ENCODE measurements at places on chromosomes 11 and 22. TPM values are rescaled to one million over a fixed set of nuclear protein-coding genes. Genes with fewer than 3 reads are reported as not detected.

Gene APBB1
- 38.7 TPM for total RNA-seq

Gene SUN2
- total RNA-seq: 320 TPM

Gene MTMR2
- total RNA-seq: 32.0 TPM

Gene IL17REL
- not detected for total RNA-seq

- peaks cover 36% of the 10 kb centered on the region for H3K27me3 ChIP-seq
- H3K4me1 ChIP-seq: peaks cover 2% of the 10 kb centered on the region
- no peak overlapping the region for H3K27ac ChIP-seq
- DNase-seq: no peak
- H3K36me3 ChIP-seq: no peaks in the 10 kb centered on the region
- no peak overlapping the region for H3K4me3 ChIP-seq
Observed at GRCh38 chr11:3161720-3162409, 3.2 kb downstream of the OSBPL5 start.

DNA sequence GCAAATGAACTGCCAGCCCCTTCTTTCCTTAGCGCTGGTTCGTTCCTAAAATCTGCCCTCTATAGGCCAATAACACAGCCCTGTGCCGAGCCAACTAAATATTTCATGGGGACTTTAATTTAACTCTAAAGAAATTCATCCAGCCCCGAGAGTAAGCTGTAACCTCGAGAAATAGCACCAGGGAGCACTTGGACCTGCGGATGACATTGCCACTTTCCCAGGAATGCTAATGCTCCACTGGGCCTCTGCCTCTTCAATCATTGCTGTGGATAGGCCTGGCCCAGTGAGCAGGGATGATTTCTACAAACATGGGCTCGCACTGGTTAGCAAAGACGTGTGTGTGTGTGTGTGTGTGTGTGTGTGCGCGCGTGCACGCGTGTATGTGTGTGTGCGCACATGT is 95.3 kb upstream of the TBCEL start:
- peaks cover 2% of the 10 kb centered on the region for H3K27me3 ChIP-seq
- no peaks in the 10 kb centered on the region for H3K36me3 ChIP-seq
- H3K4me1 ChIP-seq: no peaks in the 10 kb centered on the region
- H3K27ac ChIP-seq: no peak overlapping the region
- no peak overlapping the region for H3K4me3 ChIP-seq

GRCh38 chr11:117996058-117996457 is 9.9 kb downstream of the IL10RA start:
- H3K27me3 ChIP-seq: no peaks in the 10 kb centered on the region
- H3K4me3 ChIP-seq: no peak overlapping the region
- H3K36me3 ChIP-seq: peaks cover 92% of the 10 kb centered on the region

DNA sequence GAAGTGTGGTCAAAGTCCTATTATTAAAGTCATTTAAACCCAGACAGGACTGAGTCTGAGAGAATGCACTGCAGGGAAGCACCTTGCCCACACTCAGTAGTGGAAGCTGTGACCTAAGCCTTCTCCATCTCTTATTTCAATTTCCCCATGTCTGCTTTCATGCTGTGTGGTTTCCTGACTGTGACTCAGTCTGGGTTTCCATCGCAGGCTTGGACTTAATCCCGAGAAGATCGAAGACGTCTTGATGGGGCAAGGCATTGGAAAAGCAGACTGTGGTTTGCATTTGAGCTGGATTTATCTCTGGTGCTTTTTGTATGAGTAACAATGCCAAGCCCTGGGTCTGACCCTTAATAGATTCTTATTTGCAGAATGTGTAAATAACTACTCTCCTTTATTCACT is 238.9 kb downstream of the NTM start:
- H3K27me3 ChIP-seq: no peaks in the 10 kb centered on the region
- no peaks in the 10 kb centered on the region for H3K36me3 ChIP-seq
- H3K27ac ChIP-seq: no peak overlapping the region
- no peaks in the 10 kb centered on the region for H3K4me1 ChIP-seq

DNA sequence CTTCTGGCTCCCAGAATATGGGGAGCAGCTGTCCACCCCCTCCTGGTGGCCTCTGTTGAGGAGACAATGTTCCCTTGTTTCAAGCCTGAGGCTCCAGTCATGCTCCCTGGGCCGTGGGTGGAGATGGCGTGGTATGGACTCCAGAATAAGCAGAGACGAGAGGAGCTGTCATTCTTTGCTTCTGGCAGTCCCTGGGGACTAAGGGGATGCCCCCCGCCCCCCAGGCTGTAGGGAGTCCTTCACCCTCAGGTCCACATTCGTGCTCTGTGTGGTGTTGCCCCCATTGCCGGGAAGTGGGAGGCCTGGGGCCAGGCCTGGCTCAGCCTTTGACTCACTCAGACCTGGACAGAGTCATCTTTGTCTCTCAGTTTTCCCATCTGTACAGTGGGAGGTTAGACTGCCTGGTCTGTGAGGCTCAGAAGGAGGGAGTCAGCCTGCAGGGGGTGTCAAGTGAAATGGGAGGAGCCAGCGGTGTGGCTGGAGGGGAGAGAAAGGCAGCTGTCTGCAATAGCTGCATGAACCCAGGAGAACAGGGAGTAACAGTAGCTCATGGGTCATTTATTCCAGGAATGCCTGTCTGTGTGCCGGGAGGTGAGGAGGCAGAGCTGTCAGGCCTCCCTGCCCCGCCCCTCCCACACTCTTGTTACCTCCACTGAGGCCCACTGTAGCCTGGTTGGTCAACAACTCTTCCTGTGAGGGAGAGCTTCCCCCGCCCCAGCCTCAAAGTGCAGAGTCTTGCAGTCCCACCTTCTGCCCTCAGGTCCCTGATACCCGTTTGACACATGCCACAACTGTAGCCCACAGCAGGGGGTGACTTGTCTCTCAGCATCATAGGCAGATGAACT is 6.3 kb downstream of the ARHGEF17 start:
- H3K4me3 ChIP-seq: no peak overlapping the region
- no peak for DNase-seq
- H3K27me3 ChIP-seq: peaks cover 13% of the 10 kb centered on the region
- H3K27ac ChIP-seq: no peak overlapping the region
- H3K4me1 ChIP-seq: peaks cover 16% of the 10 kb centered on the region

- DNase-seq: no peak
- no peak overlapping the region for H3K4me3 ChIP-seq
- H3K27me3 ChIP-seq: no peaks in the 10 kb centered on the region
- H3K4me1 ChIP-seq: peaks cover 2% of the 10 kb centered on the region
- H3K27ac ChIP-seq: no peak overlapping the region
Observed at GRCh38 chr11:3747704-3748103, 49.6 kb downstream of the NUP98 start.

GRCh38 chr22:42343121-42343454 is 72.6 kb upstream of the TCF20 start:
- DNase-seq: no peak
- peak overlapping the region; percentile 42 for H3K4me3 ChIP-seq
- H3K27me3 ChIP-seq: peaks cover 24% of the 10 kb centered on the region
- H3K36me3 ChIP-seq: no peaks in the 10 kb centered on the region
- no peaks in the 10 kb centered on the region for H3K4me1 ChIP-seq
- H3K27ac ChIP-seq: no peak overlapping the region

GRCh38 chr11:107957109-107957588 is 28.9 kb downstream of the RAB39A start:
- H3K4me1 ChIP-seq: peaks cover 6% of the 10 kb centered on the region
- H3K27me3 ChIP-seq: peaks cover 32% of the 10 kb centered on the region
- H3K36me3 ChIP-seq: no peaks in the 10 kb centered on the region
- no peak for DNase-seq

DNA sequence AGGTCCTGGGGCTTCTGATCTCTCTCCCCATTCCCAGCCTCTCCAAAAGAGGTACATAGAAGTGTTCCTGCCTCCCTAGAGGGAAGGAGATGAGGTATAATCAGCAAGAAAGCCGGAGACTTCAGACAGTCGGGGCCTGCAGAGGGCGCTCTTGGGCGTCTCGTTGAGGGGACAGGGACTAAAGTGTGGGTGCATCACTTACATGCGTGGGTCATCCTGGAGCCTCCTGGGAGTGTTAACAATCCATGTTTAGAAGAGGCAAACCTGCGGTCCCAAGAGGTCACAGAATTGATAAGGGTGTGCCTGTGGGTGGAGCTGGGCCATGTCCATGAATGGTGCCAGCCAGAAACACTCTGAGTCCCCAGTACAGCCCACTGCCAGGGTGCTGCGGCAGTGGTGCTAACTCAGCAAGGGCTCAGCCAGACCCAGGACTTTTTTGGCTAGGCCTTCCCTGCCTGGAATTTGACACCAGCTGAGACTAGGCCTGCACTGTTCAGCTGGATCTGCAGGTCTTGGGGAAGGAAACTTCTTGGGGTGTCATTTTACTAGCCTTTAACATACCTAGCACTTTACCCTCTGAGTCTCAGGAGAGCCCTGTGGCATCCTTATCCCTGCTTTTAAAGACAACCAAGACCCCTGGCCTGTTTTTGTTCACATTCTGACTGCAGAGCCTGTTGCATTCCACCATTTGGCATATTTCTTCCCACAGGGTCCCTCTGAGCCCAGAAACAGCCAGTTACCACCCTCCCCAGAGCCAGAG is 5.5 kb downstream of the YDJC start:
- no peaks in the 10 kb centered on the region for H3K27me3 ChIP-seq
- H3K36me3 ChIP-seq: peaks cover 20% of the 10 kb centered on the region
- no peak overlapping the region for H3K4me3 ChIP-seq
- peak; percentile 50 for DNase-seq
- peak overlapping the region; percentile 64 for H3K27ac ChIP-seq

- H3K4me3 ChIP-seq: no peak overlapping the region
- no peak for DNase-seq
- H3K27ac ChIP-seq: no peak overlapping the region
- H3K27me3 ChIP-seq: peaks cover 7% of the 10 kb centered on the region
Observed at GRCh38 chr11:64568584-64569140, 22.4 kb upstream of the SLC22A12 start.
